ENCODE measurements at places on chromosomes 2 and 18.

- DNase-seq, result no peak
These were observed 37.3 kb downstream of the FER1L5 start for GRCh38 chr2:96679848-96680247.

GRCh38 chr2:43265001-43265400, 38.6 kb upstream of the ZFP36L2 start:
- DNase-seq, result no peak

GRCh38 chr2:5587766-5588165, 104.4 kb upstream of the SOX11 start:
- DNase-seq, result no peak

GRCh38 chr2:181552808-181553207, 95.6 kb downstream of the ITGA4 start:
- DNase-seq, result no peak

DNA sequence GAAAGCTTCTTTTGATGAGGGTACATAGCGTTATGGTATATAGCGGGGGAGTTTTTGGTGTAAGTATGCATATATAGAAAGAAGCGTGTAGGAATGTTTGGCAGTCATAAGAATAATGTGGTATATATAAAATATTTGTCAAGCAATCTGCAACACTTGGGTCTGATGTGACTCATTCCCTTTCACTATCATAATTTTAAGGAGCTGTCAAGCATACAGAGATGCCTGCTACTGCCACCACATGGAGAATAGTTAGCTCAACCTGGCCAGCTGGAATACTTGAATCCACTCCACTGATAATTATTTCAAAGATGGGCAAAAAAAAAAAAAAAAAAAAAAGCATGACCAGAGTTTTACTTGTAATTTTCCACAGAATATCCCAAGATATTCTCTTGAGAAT, 559.8 kb upstream of the REG3G start:
- DNase-seq, result no peak

GRCh38 chr2:133054297-133054696, 384.3 kb upstream of the LYPD1 start:
- no peak for DNase-seq

- DNase-seq, result no peak
These were observed 173.8 kb upstream of the HDAC4 start for GRCh38 chr2:239574434-239575156.

DNA sequence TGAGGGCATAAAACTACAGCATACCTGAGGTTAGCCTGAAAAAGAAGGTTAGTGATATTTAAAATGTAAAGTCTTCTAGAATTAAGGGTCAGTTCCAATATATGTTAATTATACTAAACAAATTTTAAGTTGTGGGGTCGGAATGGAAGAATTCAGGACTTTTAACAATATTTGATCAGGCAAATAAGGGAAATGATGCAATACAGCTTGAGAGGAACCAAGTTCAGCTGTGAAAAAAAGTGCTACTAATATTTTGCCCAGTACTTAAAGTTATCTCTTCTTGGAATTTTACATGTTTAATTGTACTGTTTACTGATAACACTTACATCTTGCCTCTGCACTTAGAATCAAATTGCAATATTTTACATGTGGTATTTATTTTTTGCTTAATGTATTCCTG, 345.5 kb upstream of the CWC22 start:
- DNase-seq, result no peak

GRCh38 chr2:68248361-68248760, 4.0 kb downstream of the PPP3R1 start:
- DNase-seq, result no peak

GRCh38 chr2:5995832-5996231, 303.6 kb downstream of the SOX11 start:
- no peak for DNase-seq

- DNase-seq, result no peak
These were observed 123.9 kb downstream of the PLEKHM3 start for GRCh38 chr2:207901401-207901800.

- no peak for DNase-seq
These were observed 156.1 kb downstream of the MGAT5 start for GRCh38 chr2:134410006-134410405.

DNA sequence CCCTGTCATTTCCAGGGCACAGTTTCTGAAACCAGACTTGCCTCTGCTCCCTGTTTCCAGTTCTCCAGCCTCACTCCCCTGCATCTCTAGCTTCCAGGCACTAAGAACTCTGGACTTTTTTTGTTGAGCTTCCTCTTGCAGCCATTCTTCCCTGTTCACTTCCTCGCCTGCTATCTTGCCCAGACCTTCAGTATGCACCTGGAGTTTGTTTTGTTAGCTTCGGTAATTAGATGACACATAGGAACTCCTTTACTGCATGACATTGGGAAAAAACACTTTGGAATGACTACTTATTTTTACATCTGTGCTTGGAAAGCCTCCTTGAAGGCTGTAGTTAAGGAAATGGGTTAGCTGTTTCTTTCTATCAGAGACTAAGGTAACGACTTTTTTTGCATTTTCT, 35.2 kb downstream of the OTOF start:
- no peak for DNase-seq

DNA sequence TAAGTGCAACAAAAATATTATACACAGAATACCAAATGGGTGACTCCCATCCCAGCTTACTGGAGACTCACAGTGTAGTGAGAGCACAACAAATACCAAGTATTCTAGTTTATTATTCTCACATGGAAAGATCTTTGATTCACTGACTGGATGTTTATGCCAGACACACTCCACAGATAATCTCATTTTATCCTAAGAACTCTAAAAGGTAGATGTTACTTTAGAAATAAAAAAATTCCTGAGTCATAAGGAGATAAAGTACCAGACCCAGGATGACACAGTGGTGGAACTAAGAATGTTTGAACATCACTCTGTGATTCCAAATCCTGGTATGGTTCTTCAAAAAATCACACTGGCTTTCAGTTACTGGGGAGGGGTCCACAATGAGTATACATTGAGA, 136.2 kb downstream of the CDH2 start:
- DNase-seq, result no peak

DNA sequence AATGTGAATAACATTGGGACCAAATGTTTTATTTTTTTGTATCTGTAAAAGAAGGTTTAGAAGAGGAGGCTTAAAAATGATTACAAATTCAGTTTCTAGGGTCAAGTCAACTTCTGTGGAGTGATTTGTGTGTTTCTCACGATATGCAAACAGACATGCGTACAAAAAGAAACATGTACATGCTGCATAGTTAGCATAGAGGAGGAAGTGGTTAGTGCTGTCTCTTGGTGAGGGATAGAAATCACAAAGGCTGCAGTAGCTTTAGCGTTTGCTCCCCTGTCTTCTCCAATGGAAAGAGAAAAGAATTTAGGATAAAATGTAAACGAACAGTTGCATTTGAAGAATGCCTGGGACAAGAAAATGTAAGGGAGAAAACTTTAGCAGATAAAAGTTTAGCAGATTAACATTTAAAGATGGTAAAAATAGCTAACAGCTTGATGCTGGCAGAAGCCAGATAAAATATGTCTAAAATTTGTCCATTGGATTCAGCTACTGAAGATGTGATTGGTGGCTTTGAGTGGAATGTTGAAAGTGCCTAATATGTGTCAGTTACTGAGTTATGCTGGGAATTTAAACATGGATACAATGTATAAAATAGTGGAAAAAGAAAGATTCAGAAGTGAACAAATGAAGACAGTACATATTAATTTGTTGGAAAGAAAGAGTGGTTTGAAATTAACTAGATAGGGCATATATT, 44.9 kb downstream of the MALT1 start:
- DNase-seq, result peak; percentile 3

DNA sequence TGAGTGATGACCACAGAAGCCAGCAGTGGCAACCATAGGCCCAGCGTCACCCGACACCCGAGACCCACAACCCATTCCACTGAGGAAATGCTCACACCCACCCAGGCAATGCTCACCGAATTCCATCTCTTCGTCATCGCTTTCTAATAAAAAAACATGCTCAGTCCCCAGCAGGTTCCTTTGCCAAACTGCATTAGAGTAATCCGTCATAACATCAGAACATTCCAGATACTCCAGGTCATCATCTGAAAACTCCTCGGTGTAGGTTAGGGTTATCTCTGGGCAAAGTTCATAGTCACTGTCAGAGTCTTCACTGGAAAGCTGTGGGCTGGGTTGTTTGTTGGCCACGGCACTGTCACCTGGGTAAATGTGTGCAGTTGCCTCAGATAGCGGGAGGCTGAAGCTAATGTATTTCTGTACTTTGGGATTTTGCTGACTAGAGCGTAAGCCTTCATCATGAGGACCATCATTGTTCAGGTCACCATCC, 49.3 kb downstream of the ALPK2 start:
- no peak for DNase-seq

DNA sequence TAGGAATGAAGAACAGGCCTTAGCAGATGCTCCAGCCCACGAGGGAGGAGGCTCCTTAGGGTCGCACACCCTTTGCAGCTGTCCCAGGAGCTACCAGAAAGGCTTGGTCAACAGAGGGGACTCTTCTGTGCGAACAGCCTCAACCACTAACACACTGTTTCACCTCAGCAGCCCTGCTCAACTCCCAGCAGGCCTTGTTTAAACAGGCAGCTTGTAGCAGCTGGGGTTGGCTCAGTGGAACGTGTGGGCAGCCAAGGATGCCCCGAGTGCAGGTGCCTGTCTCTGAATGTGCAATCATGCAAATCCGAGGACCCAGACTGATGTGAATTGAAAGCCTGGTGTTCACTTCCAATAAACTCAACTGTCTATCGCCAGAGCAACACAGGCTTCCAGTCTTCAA, 88.7 kb upstream of the CXCR4 start:
- no peak for DNase-seq

GRCh38 chr2:46430992-46431391, 48.4 kb upstream of the TMEM247 start:
- DNase-seq, result no peak

GRCh38 chr2:6793371-6793770, 72.3 kb downstream of the CMPK2 start:
- peak; percentile 26 for DNase-seq

DNA sequence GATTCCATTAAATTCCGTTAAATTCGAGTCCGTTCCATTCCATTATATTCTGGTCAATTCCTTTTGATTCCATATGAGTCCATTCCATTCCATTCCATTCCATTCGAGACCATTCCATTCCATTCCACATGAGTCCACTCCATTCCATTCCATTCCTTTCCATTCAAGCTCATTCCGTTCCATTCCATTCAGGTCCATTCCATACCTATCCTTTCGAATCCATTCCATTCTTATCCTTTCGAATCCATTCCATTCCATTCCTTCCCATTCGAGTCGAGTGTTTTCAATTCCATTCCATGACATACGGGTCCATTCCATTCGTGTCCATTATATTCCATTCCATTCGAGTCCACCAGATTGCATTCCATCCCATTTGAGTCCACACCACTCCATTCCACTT, 1127.4 kb downstream of the RPIA start:
- DNase-seq, result no peak

- no peak for DNase-seq
These were observed 47.6 kb downstream of the MAPK4 start for GRCh38 chr18:50607378-50607926.

GRCh38 chr2:8252997-8253694, 428.7 kb upstream of the ID2 start:
- no peak for DNase-seq

- DNase-seq, result no peak
These were observed 144.9 kb upstream of the PKDCC start for GRCh38 chr2:41902897-41903296.

- DNase-seq, result no peak
These were observed 189.8 kb downstream of the RBM43 start for GRCh38 chr2:151071906-151072305.

DNA sequence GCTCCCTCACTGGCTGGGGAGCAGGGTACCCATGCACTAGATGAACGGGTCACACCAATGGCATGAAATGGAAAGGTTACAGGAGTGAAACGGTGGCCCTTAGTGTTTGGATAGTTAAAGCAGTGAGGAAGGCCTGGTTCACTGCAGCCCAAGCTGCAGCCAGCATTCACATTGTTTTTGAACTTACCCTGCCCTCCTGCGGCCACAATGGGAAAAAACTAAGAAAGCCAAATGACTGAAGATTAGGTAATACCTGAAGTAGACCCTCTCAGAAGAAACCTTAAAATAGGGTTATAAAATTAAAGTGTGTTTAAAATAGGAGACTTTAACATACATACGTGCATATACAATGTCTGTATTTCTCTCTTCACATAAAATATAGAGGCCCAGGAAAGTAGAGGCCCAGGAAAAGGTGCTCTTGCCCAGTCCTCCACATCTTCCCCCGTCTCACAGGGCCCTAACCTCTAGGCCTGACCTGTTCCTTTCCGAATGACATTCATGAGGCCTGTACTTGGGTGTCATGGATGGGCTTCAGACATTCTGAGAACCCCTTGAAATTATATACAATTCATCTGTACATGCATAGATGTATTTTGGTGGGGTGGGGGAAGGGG, 33.3 kb downstream of the DOK1 start:
- DNase-seq, result peak; percentile 83

DNA sequence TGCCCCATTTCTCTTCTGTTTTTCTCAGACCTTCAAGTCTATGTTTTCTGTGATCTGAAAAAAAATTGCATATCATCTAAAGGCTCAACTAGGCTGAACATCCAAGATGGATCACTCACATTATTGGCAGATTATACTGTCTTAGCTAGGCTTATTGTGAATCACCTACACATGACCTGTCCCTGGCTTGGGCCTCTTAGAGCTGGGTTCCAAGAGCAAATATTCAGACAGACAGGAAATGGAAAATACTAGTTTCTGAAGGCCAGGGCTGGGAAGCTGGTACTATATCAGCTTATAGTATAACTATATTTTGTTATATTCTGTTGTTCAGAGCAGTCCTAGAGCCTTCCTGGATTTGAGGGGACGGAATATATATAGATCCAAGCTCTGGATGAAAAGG, 90.3 kb downstream of the PIK3C3 start:
- no peak for DNase-seq

DNA sequence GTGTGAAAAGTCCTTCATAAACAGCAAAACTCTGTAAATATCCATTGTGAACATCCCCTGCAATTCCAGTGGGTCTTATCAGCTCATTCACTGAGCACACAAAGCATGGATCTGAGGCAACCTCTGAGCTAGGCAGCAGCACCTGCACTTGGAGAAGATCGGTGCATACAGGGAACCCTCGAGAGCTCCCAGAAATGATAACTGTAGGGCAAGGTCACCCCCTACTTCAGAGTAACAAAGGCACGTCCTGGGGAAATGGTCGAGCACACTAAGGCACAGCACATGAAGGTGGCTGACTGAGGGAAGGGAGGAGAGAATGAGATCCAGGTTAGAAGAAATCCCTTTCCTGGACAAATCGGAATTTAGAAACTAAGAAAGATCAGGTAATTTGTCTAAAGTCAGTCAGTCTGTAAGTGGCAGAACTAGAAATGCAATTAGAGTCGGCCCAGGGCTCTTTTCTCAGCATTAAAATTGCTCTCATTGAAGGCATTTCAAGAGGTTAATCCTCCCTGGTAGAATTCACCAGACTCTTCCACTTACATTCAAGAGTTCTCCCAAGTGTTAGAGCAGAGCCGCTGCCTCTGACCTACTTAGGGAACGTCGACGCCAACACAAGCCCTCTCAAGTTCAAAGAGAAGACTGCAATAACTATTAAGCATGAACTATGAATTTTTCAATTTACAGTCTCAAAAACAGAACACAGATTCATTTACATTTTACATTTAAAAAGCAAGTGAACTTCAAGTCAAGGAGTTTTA, 45.9 kb downstream of the PXDN start:
- DNase-seq, result no peak

- DNase-seq, result no peak
These were observed 15.3 kb upstream of the RIT2 start for GRCh38 chr18:43130716-43131260.

GRCh38 chr2:31101701-31102100, 36.5 kb downstream of the GALNT14 start:
- peak; percentile 42 for DNase-seq
